Left renal cortex interstitium (tissue), 4 donors: ENCODE measurements at places on chromosomes 1 and 21. TPM values are rescaled to one million over a fixed set of nuclear protein-coding genes. Genes with fewer than 3 reads are reported as not detected.

GRCh38 chr1:205312866-205313562 lies 8.5 kb downstream of the NUAK2 start:
- DNase-seq: no peak

The ANKRD35 gene
- 2.4 TPM for polyA plus RNA-seq

DNA sequence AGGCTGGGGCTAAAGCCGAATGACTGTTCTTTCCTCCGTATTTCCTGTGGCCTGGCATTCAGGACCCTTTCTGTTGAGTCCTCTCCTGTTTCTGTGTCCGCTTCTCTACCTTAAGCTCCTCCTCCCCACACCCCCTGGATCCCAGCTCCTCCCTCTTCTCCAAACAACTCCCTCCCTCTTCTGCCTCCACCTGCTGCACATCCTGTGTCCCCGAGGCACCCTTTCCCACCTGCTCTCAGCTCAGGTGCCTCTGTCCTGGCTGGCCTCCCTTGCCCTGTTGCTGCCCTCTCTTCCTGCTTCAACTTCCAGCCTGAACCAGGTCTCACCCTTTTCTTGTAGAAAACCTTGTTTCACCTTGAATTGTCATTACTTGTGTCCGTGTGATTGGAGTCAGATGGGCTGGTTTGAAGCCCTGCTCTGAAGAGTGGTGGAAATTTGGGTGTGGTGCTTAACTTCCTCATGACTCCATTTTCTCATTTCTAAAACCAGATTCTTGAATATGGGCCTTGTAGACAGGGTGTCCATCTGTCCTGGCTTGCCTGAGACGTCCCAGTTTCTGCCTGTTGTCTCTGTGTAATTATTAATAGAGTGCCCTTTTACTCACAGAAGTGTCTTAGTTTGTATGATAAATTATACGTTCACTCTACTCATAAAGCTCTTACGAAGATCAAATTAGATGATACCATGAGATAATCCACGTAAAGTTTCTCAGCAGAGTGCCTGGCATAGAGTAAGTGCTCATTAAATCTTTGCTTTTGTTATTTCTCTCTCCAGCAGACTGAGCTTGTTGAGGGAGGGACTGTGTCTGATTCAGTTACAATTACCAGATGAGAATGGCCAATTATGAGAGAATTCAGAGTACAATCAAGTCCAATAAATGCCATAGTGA lies 58.9 kb upstream of the TRABD2B start:
- DNase-seq: no peak

- DNase-seq: no peak
Observed at GRCh38 chr1:14255233-14255632, 343.3 kb upstream of the KAZN start.

DNA sequence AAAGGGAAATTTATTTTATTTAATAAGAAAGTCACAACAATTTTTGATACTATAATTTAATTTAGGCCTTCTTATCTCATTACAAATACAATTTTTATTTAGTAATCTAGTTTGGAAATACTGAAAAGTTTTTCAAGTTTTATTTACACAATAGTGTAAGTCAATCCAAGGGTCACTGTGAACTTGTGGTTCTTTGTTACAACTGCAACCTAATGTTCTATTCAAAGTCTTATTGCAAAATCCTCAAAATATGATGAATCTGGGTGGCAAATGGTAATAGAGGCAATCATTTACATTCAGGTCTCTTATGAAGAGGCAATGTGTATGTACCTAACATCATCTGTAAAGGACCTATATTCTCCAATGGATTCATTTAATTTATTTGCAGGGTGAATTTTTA lies 421.2 kb downstream of the DPYD start:
- no peak for DNase-seq

DNA sequence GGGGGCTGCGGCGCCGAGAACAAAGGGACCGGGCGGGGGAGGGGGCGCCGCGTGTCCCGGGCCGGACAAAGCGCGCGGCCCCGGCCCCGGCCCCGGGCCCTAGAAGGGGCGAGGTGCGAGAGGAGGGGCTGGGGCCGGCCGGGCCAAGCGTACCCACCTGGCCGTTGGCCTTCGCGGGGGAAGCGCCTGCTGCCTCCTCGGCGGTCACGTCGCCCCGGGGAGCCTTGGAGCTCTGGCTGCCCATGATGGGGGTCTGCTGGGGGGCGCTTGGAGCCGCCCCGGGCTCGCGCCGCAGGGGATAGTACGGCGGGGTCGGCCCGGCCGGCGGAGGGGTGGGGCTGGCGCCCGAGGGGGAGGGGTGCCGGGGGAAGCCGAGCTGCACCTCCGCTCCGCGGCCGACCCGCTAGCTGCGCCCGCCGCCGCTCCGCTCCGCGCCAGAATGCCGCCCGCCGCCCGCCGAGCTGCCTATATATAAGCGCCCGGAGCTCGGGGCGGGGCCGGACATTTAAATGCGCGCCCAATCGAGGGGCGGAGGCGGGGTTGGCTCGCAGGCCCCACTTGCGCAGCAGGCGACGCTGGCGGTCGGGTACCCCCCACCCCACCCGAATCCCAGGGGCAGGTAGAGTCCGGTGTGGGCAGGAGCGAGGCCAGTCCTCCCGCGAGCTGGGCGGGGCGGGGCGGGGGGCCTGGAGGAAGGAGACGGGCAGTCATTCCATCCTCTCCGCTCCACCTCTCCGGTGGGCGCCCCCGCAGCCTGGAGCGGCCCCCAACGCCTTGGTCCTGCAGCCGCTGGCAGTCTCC lies at the start of gene MARCKSL1:
Gene MARCKSL1, minus strand, starts transcription at position 444 of the 801 bp plus-strand sequence. Its CDS starts 200 bp downstream, at position 244.
- peak; percentile 78 for DNase-seq

DNA sequence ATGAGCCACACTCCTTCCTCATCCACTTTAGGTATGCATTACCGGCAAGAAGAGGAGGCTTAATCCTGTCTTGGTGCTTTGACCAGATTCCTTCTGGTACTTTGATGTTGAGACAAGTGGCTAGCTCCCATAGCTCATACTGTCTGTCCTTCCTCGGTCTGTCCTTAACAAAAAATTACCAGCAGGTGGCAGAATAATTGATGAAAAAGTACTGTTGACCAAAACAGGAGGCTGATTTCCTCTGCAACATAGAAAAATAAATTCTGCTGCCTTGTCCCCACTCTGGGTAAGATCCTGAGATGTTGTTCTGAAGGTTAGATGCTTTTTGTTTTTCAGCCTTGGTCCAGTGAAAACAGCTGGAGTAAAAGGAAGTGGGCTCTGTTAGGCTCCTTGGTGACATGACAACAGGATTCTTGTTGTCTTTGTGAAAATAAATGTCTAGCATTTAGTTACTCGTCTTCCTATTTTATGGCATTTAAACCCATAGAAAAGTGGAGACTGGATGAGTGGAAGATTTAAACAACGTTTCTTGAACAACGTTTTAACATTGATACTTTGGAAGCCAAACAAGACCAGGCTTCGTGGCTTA lies 11.2 kb upstream of the HJV start:
- DNase-seq: no peak

- no peak for DNase-seq
Observed at GRCh38 chr1:178487070-178487615, 9.6 kb downstream of the CLEC20A start.

The LMOD1 gene
- 4.9 TPM for polyA plus RNA-seq

DNA sequence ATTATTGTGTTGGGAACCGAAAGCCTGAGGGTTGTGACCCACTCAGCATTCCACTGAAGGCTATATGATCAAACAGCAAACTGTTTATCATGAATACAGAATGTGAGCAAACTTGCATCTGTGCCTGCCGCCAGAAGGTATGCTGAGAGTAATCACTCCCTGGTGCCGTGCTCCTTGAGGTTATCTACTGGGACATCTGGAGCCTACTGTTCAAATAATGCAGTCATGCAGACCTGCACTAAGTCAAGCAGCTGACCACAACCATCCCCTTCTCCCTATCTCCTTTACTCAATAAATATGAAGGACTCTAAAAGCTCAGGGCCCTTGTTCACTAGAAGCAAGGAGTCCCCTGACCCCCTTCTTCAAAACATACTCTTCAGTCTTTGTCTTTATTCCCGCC lies 13.5 kb downstream of the GSTM5 start:
- no peak for DNase-seq

- no peak for DNase-seq
Observed at GRCh38 chr1:71118086-71118485, 37.3 kb upstream of the ZRANB2 start.

GRCh38 chr1:231523816-231524215 lies 4.7 kb upstream of the TSNAX start:
- no peak for DNase-seq

The MRPS6 gene
- polyA plus RNA-seq: 114 TPM

DNA sequence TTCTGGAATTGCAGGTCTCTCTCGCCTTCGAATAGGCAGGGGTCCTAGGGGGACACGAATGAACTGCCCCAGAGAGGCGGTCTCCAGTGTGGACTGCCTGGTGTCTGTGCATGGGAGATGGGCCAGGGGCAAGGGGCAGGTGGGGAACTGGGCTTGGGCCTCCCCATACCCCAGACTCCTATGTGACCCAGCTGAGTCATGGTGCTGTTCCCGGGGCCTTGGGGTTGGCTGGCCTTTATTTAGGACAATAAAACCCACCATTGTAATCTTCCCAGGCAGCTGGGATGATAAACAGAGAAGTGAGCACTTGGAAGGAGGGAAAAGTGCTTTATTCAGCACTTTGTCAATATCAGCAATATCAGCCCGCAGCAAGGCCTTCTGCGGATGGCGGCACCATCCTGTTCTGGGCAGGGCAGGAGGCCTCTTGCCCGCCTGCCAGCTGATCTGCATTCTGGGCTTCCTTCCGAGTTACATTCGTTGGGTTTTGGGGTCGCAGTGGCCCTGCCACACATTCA lies 209.0 kb upstream of the TMEM51 start:
- no peak for DNase-seq

- DNase-seq: no peak
Observed at GRCh38 chr21:16476056-16476825, 746.5 kb downstream of the USP25 start.

The LCE6A gene
- polyA plus RNA-seq: not detected

DNA sequence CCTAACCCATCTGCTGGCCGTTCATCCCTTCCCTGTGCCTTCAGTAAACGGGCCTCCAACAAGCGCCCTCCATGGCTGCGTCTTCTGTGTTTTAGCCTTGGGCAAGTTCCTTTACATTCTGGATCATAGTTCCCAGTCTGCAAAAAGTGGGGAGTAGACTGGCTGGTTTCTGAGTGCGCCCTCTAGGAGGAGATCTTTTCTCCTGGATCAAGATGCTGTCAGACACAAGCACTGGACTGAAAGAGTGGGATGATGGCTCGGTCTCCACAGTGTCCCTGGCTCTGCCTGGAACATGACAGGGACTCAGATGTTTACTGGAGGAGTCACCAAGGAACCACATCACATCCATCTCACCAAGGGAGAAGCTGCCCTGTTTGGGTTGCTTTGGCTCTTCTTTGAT lies 88.8 kb downstream of the PRDM2 start:
- DNase-seq: no peak

DNA sequence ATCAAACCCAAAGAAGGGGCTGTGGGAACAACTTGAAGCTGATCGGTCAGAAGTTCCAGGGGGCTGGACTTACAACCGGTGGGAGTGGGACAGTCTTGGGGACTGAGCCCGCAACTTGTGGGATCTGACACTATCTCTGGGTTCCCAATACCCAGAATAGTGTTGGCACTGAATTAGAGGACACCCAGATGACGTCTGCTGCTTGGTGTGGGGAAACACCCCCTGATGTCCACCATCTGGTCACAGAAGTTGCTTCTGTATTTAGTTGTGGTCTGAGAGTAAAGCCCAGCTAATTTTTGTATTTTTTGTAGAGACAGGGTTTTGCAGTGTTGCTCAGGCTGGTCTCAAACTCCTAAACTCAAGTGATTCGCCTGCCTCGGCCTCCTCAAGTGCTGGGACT lies 28.8 kb downstream of the SERBP1 start:
- DNase-seq: no peak

DNA sequence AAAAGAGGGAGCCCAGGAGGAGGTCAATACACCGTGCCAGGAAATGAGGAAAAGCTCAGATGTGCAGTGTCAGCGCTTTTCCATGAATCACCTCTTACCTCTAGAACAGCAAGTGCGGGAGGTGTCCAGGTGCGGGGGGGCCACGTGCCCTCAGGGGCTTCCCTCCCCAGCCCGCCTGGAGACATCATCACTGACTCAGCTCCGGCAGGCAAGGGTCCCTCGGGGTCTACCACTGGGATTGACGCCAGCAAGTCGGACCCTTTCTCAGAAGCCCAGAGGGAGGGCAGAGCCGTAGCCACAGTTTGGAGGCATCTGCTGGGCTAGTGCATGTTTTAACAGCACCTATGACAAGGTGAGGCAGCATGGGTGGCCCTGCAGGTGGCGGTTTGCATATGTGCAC lies 67.4 kb upstream of the TRAPPC10 start:
- no peak for DNase-seq

DNA sequence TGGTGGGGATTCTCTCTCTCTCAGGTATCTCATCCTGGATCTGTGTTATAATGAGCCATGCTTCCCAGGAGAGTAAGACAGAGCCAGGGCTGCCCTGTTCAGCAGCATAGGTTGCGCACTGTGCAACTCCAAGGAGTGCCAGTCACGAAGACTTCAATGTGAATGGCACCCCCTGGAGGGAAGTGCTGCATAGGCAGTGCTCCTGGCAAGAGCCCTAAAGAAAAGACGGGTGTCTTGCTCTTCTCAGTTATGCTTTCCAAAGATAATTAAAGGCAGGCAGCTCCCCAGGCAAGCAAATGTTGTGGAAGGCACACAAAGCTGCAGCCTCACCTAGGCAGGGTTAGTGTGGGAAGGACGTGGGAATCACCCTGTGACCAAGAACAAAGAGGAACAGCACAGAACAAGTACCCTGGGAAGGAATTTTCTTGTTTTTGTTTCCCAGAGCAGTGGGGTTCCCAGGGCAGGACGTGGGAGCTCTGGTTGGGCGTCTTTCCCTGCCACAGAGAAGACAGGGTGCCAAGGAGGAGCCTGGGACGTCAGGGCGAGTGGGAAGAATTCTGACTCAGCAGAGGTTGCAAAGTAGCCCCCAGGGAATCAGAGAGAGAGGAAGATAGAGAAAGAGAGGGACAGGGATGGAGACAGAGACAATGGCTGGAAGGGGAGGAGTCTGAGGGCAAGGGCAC lies 120.9 kb downstream of the KCNN3 start:
- DNase-seq: no peak

- DNase-seq: no peak
Observed at GRCh38 chr1:26044971-26045721, 772 bp downstream of the SLC30A2 start.

The TAL1 gene
- 5.5 TPM for polyA plus RNA-seq

GRCh38 chr1:76298399-76298798 lies 223.9 kb downstream of the ST6GALNAC3 start:
- no peak for DNase-seq

- DNase-seq: no peak
Observed at GRCh38 chr1:116243333-116244054, 129.6 kb upstream of the ATP1A1 start.

GRCh38 chr1:169586395-169587255 lies at the start of gene F5:
TSS of gene F5 (minus strand) at chr1:169586481. CDS start at chr1:169586386, 95 bp downstream.
- DNase-seq: no peak

The GATAD2B gene
- polyA plus RNA-seq: 37.1 TPM

- DNase-seq: no peak
Observed at GRCh38 chr1:167166690-167167075, 54.0 kb upstream of the POU2F1 start.

The IRF6 gene
- 20.0 TPM for polyA plus RNA-seq

The LIPI gene
- 0.08 TPM for polyA plus RNA-seq

GRCh38 chr21:37469441-37469840 lies 102.9 kb downstream of the DYRK1A start:
- no peak for DNase-seq

- no peak for DNase-seq
Observed at GRCh38 chr1:160101717-160102522, 3.5 kb upstream of the IGSF8 start.

The OR2T11 gene
- not detected for polyA plus RNA-seq
